ENCODE measurements at places on chromosomes 5 and 9.

GRCh38 chr5:173535976-173536639, 80.3 kb downstream of the BOD1 start:
- DNase-seq: no peak

DNA sequence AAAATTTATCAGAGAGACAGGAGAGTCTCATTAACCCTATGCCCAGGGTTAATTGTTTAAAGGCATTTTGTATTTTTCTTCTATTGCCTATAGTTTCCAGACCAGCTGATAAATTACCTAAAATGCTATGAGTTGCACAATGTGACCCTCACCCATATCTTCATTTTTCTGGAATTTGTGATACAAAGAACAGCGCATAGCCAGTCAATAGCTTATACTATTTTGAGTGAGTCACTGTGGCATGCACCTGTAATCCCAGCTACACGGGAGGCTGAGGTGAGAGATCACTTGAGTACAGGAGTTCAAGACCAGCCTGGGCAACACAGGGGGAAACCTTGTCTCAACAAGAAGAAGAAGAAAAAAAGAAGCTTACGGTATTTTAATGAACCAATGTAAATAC, 2.8 kb downstream of the C9orf153 start:
- no peak for DNase-seq

DNA sequence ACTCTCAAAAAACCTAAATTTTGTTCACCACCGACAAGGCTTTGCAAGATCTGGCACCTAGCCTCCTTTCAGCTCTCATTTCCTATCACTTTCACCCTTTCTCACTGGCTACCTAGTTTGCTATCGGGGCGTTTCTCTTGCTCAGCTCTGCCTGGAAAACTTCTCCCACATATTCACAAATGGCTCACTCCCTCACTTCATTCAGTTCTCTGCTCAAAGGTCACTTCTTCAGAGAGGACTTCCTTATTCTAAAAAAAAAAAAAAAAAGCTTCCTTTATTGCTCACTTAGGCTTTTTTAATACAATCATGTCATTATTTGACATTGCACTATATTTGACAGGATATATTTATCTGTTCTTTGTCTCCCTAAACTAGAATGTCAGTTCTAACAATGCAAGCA, 2.1 kb upstream of the SLC25A46 start:
- DNase-seq: no peak

DNA sequence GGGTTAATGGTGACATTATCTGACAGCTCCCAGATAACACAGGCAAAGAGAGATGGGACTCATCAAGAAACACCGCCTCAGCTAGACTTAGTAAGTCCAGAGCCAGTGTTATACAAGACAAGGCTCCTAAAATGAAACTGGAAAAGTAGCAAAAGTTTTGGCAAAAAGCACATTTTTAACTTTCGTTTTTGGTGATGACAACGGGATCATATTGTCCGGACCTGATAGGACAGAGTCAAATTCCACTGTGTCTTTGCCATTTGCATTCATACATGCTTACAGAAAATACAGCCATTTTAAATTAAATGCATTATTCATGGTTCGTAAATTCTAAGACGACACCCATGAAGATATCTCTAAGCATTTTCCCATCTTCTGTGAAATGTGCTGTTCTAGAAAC, 152.1 kb downstream of the CRB2 start:
- DNase-seq: no peak

GRCh38 chr9:19137282-19137681, 10.0 kb upstream of the PLIN2 start:
- DNase-seq: no peak

GRCh38 chr9:6759185-6759977, 1.6 kb downstream of the KDM4C start:
- DNase-seq: no peak

All from spinal cord (tissue), 10 donors.